ENCODE measurements at places on chromosomes 5 and 9.

DNA sequence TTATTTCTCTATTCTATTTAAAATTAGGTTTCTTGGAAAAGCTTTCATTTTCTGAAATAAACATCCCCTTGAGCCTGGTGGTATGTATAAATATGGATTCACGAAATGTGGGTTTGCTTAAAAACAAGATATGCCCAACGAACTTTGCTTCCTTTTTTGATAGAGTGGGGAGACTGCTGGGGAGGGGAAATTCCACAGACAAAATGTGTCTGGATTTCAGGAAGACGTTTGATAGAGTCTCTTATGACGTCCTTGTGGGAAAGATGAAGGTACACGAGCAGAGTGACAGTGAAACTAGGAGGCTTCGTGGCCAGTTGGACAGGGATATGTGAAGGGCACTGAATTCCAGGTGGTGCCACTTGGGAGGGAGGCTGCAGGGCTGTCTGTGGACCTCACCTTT is 84.5 kb upstream of the RPS23 start:
- DNase-seq = no peak

DNA sequence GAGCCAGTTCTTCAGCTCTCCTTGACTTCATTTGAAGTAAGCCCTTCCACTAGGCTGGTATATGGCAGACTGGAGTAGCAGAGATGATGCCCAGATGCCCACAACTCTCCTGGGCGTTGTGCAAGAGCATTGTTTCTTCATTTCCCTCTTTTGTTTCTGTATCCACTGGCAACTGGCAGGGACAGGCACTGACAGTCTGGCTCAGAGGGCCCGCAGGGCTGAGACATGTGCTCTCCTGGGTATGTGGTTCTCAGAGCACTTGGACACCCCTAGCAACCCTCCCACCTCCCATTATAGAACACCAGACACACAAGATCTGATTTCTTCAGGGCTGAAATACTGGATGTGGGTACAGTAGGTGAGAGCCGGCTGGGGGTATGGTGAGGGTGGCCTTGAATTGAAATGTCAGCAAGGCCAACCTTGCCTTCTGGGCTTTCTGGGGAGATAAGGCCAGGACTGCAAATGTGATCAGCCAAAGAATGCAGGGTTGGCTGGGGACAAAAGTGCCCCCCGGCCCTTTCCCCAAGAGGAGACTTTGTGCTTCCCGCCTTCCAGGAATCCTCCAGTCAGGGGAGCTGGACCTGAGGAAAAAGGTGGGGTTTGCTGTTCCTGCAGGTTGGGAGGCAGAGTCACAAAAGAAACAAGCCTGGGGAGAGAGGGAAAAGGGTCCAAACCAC is 28.6 kb upstream of the CTNNA1 start:
- no peak for DNase-seq

GRCh38 chr9:105245029-105245890 is 809 bp downstream of the SLC44A1 start:
- no peak for DNase-seq

- no peak for DNase-seq
Measured at GRCh38 chr9:121947775-121948174, 145.3 kb downstream of the TTLL11 start.

DNA sequence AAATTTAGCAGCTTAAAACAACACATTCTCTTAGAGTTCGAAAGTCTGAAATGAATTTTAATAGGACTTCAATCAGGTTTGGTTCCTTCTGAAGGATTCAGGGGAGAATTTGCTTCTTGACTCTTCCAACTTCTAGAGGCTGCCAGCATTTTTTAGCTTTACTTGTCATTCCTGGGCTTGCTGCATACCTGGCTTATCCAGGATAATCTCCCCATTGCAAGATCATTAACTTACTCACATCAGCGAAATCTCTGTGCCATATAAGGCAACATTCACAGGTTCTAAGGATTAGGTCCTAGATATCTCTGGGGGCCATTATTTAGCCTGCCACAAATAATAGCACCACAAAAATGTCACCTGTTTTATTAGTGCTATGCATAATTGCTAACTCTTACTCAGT is 46.2 kb upstream of the PCSK5 start:
- DNase-seq = no peak

DNA sequence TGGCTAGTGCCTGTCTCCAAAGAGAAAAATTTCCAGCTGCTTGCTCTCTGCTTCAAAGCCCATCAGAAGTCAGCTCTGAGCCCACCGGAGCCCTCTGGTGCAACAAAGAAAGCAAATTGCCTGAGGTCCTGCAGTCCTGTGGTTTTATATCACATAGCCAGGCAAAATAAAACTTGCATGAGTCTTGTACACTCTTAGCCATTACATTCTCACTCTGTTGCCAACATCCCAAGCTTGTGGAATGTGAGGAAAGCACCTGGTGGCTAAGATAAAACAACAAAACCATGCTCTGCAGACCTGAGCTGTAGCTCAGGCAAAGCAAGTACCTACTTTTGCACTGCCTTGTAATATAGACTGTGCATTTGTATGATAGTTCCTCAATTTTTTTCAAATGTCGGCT is 133.7 kb downstream of the GPBP1 start:
- DNase-seq = no peak
